Fibroblast of pulmonary artery (primary cell): ENCODE measurements at places on chromosomes 1 and 21.

GRCh38 chr1:225468270-225469020 is 40.6 kb upstream of the LBR start:
- no peak for DNase-seq

DNA sequence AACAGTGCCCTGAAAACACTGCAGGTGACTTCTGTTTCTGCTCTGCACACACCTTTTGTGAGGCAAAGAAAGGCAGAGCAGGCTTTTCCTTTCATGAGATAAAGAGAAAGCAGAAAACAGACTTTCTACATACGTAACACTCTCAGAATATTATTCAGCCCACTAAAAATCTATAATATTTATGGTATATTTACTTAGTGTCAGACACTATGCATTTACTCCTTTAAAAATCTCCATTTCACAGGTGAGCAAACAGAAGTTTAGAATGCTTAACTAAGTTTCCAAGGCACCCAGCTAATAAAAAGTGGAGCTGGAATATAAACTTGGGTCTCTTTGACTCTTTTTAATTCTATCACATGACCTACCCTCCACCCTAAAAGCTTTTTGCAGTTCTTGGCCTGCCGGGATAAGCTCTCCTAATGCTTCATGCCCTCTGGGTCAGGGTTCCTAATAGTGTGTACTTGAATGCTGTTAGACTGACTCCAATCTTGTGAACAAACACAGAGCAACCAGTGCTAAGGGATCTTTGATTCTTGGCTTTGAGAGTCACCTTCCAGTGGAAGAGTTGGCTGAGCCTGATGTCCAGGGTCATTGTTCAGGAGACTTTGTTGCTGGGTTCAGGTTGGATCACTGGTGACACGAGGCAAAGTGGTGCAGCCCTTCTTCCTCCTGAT is 27.2 kb downstream of the PROK1 start:
- no peak for DNase-seq

- no peak for DNase-seq
Measured at GRCh38 chr1:81437649-81438048, 363.1 kb upstream of the ADGRL2 start.

GRCh38 chr1:105652109-105652508 is 1404.4 kb upstream of the PRMT6 start:
- DNase-seq, result no peak

DNA sequence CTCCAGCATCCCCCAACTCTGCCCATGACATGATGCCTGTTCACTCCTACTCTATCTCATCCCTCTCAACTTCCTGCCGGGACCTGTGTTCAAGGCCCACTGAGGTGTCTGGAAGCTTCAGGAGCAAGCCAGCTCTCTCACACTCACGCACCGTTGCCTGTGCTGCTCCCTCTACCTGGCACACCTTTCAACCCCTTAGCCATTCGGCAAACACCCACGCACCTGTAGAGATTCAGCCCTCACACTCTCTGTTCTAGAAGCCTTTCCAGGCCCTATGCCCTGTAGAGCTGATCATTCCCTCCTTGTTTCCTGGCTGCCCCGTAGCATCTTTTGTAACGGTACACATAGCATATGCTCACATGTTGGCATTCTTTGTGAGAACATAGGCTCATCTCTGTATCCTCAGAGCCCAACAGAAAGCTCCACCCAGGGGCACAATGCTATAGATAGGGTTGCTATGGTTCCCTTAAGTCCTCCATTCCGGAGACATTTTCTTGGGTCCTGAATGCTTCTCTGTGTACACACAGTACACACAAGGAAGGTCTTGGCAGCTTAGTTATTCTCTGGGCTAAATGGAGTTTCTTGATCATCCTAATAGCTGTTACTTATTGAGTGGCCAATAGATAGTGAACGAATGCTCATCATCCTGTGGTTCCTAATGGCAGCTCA is 1.3 kb downstream of the C8B start:
- no peak for DNase-seq
